Thymus (tissue), 14 donors: ENCODE measurements at places on chromosomes 3 and 15.

- H3K4me1 ChIP-seq = no peaks in the 10 kb centered on the region
- H3K27ac ChIP-seq = no peak overlapping the region
These were observed 9.9 kb downstream of the CEP152 start for GRCh38 chr15:48800811-48801455.

DNA sequence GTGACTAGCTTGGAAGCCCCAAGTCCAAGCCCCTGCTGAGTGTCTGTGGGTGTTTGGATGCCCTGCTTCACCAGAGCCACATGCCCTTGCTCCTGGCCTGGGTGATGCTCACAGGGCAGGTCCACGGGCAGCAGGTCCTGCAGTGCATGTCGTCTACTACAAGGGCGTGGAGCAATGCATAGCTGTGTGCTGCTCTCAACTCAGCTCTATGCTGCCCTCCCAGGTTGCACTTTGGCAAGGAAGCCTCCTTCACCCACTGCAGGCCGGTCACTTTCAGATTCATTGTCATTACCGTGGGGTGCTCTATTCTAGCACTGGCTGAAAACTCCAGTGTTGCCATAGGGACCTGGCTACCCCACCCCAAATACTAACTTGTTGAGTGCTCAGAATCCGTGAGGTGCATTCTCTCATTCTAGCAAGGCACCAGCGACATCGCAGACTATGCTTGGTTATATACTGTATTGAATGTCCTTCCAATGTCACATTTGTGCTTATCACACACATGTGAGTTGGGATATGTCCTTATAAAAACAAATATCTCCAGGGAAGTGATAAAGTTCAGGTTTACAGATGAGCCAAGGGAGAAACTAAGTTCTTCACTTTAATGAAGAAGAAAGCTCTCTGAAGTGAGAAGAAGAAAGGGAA is 51.8 kb downstream of the GRAMD1C start:
- H3K4me3 ChIP-seq = no peak overlapping the region
- no peaks in the 10 kb centered on the region for H3K36me3 ChIP-seq
- no peak overlapping the region for H3K27ac ChIP-seq
- no peaks in the 10 kb centered on the region for H3K4me1 ChIP-seq

DNA sequence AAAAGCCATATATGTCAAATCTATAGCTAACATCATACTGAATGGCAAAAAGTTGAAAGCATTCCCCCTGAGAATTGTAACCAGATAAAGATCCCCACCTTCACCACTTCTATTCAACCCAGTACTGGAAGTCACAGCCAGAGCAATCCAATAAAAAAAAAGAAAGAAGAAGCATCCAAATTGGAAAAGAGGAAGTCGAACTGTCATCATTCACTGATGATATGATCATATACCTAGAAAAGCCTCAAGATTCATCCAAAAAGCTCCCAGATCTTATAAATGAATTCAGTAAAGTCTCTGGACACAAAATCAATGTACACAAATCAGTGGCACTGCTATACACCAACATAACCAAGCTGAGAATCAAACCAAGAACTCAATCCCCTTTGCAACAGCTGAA is 97.4 kb downstream of the CBLB start:
- H3K4me3 ChIP-seq = no peak overlapping the region
- no peak for DNase-seq
- H3K27ac ChIP-seq = no peak overlapping the region
- H3K27me3 ChIP-seq = no peaks in the 10 kb centered on the region

DNA sequence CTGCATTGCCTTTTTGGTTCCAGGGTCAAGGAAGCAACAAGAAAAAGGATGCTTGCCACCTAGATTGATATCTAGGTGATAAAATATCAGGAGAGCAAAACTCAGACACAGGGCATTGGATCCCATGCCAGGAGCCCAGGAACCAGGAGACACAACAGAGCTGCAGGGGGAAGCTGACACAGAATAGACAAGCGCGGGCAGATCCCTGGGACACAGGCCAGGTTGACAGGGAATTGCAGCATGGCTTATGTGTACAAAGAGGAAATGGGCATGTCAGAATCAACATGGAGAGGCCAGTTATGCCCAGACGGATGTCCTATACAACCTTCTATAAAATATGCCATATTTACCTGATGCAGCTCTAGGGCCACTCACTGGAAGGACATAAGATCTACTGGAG is 84.2 kb downstream of the SEMA6D start:
- no peaks in the 10 kb centered on the region for H3K36me3 ChIP-seq
- no peak overlapping the region for H3K27ac ChIP-seq
- DNase-seq = no peak
- H3K27me3 ChIP-seq = no peaks in the 10 kb centered on the region

- H3K27ac ChIP-seq = no peak overlapping the region
- no peaks in the 10 kb centered on the region for H3K4me1 ChIP-seq
- peaks cover 12% of the 10 kb centered on the region for H3K36me3 ChIP-seq
- no peaks in the 10 kb centered on the region for H3K27me3 ChIP-seq
- no peak for DNase-seq
These were observed 99.2 kb downstream of the SLMAP start for GRCh38 chr3:57855281-57855680.

GRCh38 chr3:15299036-15299435 is 33.4 kb downstream of the SH3BP5 start:
- no peak for DNase-seq
- H3K27ac ChIP-seq = no peak overlapping the region
- H3K36me3 ChIP-seq = peaks cover 3% of the 10 kb centered on the region
- H3K27me3 ChIP-seq = no peaks in the 10 kb centered on the region
- no peak overlapping the region for H3K4me3 ChIP-seq

DNA sequence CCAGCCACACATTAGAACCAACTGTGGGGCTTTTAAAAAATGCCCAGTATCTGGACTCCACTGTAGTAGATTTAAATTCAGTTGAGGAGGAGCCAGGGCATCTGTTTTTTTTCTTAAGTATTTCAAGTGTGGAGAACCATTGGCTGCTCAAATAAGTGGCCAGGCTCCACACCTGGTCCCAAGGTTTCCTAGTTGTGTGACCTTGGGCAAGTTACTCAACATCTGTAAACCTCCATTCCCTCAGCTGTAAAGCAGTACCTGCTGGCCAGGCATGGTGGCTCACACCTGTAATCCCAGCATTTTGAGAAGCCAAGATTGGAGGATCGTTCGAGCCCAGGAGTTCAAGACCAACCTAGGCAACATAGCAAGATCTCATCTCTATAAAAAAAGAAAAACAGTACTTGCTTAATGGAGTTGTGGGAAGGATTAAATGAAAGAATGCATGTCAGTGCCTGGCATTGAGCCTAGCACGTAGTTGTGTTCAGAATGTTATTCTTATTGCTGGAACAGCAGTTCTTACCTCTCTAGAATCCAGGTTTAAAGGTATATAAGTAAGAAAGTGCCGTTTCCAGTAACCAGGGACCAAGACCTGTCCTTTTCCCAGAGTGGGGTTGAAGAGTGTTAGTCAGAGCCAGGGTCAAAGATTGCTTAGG is 2.0 kb downstream of the PPP1R14D start:
- H3K27me3 ChIP-seq = no peaks in the 10 kb centered on the region
- H3K4me3 ChIP-seq = no peak overlapping the region
- no peaks in the 10 kb centered on the region for H3K4me1 ChIP-seq
- H3K36me3 ChIP-seq = no peaks in the 10 kb centered on the region
- no peak for DNase-seq
